ENCODE measurements at places on chromosomes 1 and 21.

GRCh38 chr21:42632336-42632751 lies 21.1 kb upstream of the PDE9A start:
- DNase-seq: no peak

GRCh38 chr1:4062992-4063391 lies 162.9 kb upstream of the C1orf174 start:
- no peak for DNase-seq

- DNase-seq: no peak
Observed at GRCh38 chr1:67517046-67517445, 86.8 kb upstream of the SERBP1 start.

DNA sequence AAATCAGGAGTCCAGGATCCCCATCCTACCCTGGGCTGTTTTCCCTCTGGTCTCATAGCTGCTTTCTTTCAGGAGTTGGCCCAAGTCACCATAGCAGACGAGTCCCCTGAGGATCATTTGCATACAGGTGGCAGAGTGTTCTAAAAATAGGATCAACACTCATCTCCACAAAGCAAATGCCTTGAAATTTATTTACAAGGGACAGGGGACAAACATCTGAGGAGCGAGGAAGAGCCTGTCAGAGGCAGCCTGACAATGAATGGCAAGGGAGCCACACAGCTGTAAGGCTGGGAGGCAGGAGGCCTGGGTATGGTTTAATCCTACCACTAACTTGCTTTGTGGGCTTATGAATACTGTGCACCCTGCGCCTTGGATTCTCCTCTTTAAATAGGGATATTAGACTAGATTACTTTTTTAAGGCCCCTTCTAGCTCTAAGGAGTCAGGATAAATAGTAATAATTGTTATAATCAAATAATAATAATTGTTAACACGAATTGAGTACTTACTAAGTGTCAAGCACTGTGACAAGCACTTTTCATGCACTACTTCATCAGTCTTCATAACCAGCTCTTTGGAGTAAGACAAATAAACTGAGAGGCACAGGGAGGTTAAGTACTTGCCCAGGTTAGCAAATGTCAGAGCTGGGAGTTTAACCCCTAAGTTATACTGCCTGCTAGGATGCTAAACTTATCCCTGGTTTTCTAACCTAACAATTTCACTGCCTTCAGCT lies 34.5 kb downstream of the RAB3B start:
- DNase-seq: no peak

DNA sequence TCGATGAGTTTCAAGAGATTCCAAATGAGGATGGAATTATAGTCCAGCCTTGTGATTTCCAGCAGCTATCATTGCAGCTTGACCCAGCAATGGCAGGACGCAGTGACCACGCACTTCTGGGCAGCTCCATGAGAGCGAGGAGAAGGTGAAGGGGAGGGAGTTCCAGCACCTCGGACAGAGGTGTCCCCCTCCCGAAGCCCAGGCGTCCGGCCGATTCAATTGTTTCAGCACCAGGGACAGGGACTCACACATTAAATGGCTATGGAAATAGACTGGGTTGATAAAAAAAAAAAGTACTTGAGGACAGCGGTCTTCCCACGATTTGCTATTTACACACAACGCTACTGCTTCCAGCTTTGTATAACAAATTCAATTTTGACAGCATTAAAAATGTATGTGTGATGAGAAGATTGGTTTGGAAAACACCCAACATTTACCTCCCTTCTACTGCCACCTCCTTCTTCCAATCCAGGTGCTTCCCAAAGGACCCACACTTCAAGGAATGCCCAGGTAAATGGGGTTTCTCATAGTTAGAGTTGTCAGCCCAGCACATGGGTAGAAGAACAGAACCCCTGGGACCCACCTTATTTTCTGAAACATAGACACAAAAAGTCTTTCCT lies 71.8 kb downstream of the DISP3 start:
- DNase-seq: peak; percentile 69

DNA sequence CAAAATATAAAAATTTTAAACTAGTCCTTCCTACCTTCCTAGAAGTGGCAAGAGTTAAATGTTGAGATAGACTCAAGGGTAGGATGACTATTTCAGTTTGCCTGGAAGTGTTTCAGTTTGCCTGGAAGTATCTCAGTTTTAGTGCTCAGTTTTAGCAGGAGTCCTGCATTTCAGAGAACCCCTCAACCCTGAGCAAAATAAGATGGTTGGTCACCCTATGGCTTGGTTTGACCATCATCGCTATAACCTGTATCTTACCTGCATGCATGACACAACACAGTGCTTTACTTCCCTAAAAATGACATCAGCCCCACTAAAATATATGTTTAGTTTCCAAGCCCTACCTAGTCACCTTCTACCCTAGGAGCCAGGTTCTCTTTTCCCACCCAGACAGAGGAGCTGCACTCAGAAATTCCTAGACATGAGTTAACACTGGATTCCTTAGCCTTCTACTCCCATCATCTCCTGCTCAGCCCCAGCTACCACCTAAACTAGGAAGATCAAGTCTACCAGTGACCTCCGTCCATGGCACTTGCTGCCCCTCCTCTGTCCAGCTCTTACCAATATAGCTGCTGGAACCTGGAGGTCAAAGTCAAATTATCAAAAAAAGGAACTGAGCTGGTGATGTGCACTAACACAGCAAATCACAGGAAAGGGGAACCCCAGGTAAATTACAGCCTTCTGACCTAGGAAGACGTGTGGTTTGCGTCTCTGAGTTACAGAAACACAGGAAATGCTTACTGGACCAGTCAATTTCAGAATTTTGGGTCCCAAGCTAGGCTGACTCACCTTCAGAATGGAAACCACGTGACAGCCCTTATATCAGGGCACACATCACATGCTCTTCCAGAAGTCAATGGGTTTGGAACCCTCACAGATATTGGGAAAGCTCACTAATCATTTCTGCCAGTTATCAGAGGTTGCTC lies 2.2 kb upstream of the G0S2 start:
- DNase-seq: peak; percentile 68

DNA sequence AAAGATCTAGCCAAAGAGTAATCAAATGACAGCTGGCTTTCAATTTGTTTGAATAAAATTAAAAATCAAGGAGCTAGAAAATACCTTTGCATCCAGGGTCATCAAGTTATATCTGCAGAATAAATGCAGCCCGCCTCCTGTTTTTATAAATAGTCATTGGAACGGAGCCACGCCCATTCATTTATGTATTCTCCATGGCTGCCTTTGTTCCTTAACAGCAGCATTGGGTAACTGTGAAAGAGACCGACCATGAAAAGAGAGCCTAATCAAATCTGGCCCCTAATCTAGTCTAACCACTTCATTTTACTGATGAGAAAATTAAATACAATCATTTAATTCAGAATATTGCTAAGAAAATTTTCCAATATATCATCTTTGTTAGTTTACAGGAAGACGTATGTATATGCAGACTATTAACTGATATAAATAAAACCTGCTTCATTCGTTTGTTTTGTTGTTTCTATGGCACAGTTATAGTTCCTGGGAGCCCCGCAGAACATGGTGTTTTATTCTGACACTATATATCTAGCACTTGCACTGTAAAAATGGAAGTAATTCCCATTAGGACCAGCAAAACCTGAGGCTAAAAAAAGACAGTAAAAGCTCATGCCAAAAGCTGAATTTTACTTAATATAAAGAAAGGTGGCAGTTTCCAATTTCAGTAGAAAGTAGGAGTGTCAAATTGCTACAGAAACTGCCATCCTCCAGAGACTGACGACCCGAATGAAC lies 111.8 kb upstream of the PALMD start:
- no peak for DNase-seq

GRCh38 chr1:60103186-60103585 lies 29.6 kb upstream of the C1orf87 start:
- no peak for DNase-seq

DNA sequence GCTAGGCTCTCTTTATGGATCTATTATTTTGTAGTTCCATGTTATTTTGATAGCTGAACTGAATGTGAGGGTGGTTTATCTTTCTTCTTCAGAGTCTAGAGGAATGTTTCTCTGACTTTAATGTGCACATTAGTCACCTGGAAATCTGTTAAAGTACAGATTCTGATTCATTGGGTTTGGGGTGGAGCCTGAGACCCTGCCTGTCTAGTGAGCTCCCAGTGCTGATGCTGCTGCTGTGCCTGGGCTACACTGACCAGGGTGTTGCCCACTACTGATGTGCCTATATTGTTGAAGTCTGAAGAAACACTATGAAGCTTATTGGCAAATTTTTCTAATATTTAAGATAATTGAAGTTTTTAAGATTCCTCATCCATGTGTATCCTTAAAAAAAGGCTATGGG lies 35.9 kb downstream of the CD46 start:
- peak; percentile 44 for DNase-seq

- DNase-seq: peak; percentile 89
Observed at GRCh38 chr21:45974073-45975019, 7.2 kb upstream of the COL6A1 start.

GRCh38 chr21:36513430-36513829 lies 33.5 kb upstream of the CLDN14 start:
- DNase-seq: no peak

DNA sequence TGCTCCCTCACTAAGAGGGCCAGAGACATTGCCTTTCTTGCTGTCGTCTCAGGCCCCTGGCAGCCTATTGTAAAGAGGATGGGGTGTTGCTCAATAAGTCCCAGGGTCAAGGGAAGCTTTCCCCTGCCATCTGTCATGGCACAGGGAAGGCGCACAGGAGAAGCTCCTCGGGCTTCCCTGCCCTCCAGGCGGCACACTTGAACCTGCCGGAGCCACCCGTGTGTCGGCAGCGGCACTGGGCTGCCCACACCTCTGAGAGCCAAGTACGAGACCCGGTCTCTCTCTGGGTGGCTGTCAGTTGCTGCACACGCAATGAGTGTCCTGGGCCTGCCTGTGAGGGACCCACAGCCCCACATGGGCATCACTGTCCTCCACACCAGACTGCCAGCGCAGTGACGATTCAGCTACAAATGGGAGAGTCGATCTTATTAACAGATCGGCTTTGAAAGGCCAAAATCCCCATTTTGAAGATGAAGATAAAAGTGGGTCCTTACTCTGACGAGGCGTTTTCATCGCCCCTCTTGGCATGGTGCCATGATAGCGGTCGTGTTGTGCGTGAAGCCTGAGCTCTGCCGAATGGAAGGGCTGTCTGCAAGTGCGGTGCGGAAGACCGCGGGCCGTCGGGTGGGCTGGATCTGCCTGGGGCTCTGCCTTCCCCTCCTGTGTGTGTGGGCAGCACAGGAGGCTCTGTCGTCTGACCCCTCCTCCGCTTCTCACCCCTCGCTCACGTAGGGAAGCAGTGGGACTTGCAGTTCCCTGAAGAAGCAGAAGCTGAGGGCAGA lies 29.2 kb upstream of the PDXK start:
- DNase-seq: no peak

GRCh38 chr1:48898894-48899293 lies 122.2 kb upstream of the BEND5 start:
- no peak for DNase-seq

DNA sequence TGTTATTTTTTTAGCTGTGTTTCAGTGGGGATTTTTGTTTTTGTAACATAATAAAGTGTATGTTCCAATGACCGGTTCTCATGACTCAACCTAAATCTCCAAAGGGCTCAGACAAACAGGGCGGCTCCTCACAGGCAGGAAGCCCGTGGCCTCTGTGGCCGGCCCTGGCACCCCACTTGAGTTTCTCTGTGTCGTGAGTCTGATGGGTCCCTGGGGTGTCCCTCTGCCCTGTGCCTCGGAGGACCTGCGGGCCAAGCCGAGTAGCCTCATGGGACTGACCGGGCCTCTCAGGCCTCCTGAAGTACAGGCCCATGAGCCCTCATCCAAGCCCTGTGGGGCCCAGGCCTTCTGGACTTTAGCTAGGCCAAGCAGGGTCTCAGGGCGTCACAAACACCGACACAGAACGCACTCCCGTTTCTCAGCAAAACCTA lies 16.1 kb upstream of the CCDC27 start:
- DNase-seq: no peak

GRCh38 chr1:39835110-39835509 lies 46.4 kb upstream of the BMP8B start:
- no peak for DNase-seq

DNA sequence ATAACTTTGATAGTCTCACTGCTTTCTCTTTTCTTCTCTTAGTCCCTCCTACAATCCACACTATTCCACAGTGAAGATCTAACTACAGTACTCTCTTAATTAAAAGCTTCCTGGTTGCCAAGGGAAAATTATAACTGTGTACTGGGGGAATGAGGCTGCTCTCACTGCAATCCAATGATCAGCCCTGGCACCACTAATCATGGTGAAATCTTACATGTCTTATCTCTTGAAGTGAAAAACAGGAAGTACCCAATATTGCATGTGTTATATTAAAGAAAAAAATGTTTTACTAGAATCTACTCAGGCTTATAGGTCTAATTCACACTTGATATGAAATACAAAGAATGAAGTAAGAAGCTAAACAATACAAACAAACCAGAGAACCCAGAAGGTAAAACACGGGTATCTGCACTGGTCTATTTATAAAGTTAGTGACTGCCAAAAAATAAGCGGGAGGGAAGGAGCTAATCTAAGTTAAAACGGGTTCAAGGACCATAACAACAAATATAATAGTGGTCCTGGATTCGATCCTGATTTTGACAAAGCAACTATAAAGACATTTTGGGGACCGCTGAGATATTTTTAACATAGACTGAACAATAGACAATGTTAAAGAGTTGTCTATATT lies 57.5 kb downstream of the RGS2 start:
- DNase-seq: no peak

- DNase-seq: no peak
Observed at GRCh38 chr1:205676597-205676996, 3.7 kb downstream of the SLC45A3 start.

- no peak for DNase-seq
Observed at GRCh38 chr1:55585402-55585792, 370.2 kb upstream of the USP24 start.

DNA sequence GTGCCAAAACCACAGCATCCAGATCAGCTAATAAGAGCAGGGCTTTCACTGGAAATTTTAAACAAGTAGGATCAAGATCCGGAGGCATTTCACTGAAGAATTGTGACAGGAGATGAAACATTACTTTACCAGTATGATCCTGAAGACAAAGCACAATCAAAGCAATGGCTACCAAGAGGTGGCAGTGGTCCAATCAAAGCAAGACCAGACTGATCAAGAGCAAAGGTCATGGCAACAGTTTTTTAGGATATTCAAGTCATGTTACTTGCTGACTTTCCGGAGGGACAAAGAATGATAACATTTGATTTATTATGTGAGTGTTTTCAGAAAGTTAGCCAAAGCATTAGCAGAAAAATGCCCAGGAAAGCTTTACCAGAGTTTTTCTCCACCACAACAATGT lies 8.2 kb downstream of the ZSWIM5 start:
- DNase-seq: no peak

- DNase-seq: no peak
Observed at GRCh38 chr1:92662048-92662447, 122.9 kb downstream of the EVI5 start.
